GOT3 (cell line): ENCODE measurements at places on chromosomes 7 and 10.

DNA sequence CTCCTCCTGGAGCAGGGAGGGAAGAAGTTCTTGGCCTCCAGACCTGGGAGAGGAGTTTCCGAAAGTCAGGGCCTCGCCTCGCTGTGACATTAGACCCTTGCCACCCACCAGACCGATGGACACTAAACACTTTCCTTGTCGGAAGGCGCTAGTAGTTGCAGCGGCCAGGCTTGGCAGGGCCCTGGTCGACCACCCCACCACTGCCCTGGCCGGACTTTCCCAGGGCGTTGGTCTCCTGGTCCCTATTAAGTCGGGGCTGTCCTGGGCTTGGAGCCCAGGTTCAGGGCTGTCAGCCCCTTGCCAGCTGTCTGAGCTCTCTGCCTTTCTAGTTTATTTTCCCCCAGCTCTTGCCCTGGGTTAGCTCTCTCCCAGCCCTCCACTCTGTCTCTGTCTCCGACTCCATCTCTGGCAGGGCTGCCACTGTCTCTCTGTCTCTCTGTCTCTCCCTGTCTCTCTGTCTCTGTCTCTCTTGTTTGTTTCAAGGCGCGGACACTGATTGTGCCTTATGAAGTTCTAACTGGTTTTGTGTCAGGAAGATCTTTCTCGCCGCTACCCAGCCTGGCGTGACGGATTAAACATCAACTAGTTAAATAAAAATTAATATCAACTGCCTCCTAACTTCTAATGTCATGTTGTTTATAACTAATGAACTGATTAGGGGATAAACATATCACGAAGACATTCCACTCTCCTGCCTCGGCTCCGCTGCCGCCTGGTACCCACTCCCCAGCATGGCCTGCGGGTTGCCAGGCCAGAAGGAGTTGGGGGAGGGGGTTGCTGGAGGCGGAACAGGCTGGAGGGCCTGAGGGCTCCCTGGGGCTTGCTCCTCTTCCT, 13.8 kb upstream of the PAX2 start:
- no peak for DNase-seq

DNA sequence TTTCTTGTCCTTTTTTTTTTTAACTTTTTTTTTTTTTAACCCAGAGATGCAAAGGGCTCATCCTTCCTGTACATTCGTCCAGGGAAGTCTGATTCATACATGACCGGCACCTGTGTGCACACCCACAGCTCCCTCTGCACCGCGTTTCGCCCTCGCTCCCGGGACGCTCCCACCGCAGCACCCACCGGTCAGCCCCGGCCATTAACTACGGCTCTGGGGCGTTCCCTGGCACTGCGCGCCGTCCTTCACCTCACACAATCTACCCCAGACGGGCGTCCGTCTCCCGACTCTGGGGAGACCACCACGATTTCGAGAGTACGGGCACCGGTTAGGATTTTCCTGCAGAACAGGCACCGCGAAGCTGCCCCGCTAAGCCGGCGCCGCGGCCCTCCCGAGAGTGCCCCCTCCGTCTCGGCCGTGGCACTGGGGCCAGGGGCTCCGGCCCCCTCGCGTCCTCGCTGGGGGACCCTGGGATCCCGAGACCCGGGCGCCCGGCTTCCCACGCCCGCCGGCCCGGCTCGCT, 452 bp downstream of the ATE1 start:
- no peak for DNase-seq

- DNase-seq = no peak
Measured at GRCh38 chr10:21020545-21020944, 123.4 kb upstream of the NEBL start.

GRCh38 chr10:124145109-124145870, 51.9 kb upstream of the CHST15 start:
- DNase-seq = no peak

DNA sequence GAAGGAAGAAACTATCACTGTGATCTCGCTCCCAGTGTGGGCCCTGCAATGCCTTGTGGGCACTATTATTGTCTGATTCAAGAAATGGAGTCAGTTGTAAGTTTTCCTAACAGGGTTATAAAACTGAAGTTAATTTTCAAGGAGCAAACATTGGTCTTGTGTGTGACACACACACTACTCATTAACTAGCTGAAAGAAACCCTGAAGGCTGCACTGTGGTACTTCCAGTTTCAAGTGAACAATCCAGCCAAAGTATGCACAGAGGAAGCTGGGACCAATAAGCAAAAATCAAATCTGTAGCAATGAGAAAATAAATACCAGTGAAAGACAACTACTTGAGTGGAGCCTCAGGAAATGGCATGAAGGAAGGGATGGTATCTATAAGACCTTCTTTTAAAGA, 506.6 kb upstream of the POT1 start:
- no peak for DNase-seq
